Cardiac muscle cell (in vitro differentiated cells and primary cell): ENCODE measurements at places on chromosomes 7 and 10. TPM values are rescaled to one million over a fixed set of nuclear protein-coding genes. Genes with fewer than 3 reads are reported as not detected.

DNA sequence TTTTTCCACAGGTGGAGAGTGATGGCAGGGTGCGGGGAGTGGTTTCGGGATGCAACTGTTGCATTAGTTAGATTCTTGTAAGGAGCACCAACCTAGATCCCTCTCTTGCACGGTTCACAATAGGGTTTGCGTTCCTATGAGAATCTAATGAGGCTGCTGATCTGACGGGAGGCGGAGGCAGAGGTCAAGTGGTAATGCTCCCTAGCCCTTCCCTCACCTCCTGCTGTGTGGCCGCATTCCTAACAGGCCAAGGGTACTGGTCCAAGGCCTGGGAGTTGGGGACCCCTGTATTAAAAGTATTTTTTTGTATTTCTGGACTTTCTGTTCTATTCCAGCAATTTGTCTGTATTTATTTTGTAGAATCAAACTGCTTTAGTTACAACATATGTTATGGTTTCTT lies 7.2 kb downstream of the CBLL1 start:
- no peak for DNase-seq
- H3K27me3 ChIP-seq = no peaks in the 10 kb centered on the region
- H3K4me1 ChIP-seq = no peaks in the 10 kb centered on the region
- no peak overlapping the region for H3K27ac ChIP-seq

GRCh38 chr7:67549126-67549525 lies 552.5 kb downstream of the TYW1 start:
- no peaks in the 10 kb centered on the region for H3K4me1 ChIP-seq
- H3K27ac ChIP-seq = no peak overlapping the region
- no peak for DNase-seq
- no peaks in the 10 kb centered on the region for H3K27me3 ChIP-seq
- no peak overlapping the region for H3K4me3 ChIP-seq

DNA sequence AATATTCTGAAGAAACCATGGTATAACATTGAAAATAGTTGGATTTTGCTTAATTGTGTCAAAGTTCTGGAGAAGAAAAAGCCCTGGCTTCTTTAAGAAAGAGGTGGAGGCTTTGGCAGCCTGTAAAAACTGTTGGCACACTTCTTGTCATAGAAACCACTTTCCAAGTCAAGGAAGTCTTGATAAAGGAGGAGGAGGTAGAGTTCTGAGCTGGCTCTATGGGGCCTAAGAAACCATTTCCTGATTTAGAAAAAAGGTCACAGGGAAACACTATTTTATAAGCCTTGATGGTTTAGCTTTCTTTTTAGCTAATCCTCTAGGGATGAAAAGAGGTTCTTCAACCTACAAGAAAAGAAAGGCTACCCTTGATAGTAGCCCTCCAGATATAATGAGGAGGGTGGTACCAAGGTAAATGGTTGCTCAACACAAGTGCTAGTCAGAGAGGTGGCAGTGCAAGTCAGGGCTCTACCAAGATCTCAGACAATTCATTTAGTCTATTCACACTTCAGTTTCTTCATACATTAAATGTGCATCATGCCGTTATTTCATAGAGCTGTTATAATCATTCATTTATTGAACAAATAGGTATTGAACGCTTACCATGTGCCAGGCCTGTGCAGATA lies 346.9 kb downstream of the RNLS start:
- no peaks in the 10 kb centered on the region for H3K27me3 ChIP-seq
- no peaks in the 10 kb centered on the region for H3K36me3 ChIP-seq
- H3K4me1 ChIP-seq = no peaks in the 10 kb centered on the region
- no peak for DNase-seq
- H3K27ac ChIP-seq = no peak overlapping the region

DNA sequence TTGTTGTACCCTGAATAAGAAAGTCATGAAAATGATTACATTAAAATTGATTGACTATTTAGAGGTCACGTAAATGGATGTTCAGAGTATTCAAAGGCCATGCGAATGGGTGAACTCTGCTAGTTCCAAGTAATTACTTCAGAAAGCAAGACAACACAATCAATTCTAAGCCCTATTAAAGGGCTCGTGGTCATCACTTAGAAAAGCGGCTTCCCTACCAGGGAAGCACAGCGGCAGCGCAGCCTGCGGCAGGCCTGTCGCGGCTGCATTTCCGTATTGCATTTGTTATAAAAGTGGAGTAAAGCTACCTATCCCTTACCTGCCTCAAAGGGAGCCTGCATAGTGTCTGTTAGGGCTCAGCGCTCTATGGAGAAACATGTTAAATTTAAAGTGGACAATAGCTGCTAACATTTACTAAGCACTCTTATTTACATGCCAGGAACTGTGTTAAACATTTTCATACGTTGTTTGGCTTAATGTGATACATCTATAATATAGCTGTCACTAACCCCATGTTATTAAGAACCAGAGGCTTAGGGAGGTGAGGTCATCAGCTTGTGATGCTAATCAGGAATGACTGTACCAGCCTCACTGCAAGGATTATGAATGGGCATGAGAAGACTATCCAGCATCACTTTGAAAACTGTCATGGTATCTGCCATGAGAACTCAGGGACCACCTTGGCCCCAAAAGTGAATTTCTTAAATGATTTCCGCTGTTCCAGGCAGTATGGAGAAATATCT lies 187.5 kb downstream of the CELF2 start:
- H3K36me3 ChIP-seq = no peaks in the 10 kb centered on the region
- no peak overlapping the region for H3K27ac ChIP-seq
- H3K4me3 ChIP-seq = no peak overlapping the region
- H3K4me1 ChIP-seq = peaks cover 14% of the 10 kb centered on the region

DNA sequence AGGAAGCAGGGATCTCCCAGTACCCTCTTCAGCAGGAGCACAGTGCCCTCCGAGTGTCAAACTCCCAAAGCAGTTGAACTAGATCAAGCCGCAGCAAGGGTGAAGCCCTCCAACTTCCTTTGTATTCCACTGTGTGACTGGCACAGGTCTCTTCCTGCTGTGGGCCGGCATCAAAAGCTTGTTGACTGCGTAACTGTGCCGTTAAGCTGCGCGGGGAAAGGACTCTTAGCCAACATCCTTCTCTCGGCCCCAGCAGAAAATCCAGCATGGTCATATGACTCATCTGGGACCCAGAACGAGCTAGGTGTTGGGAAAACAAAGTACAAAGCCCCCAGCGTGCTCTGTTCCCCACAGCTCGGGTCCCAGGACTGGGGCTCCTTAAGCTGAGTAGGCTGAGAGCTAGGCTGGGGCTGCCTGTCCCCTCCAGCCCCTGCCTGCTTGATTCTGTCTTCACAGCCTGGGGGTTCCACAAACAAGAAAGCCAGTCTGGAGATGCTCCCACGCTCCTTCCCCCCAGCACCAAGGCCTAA lies 52.2 kb downstream of the COL17A1 start:
- no peak overlapping the region for H3K27ac ChIP-seq
- no peak overlapping the region for H3K4me3 ChIP-seq
- DNase-seq = no peak
- peaks cover 15% of the 10 kb centered on the region for H3K4me1 ChIP-seq
- no peaks in the 10 kb centered on the region for H3K27me3 ChIP-seq
- H3K36me3 ChIP-seq = no peaks in the 10 kb centered on the region

GRCh38 chr10:15715619-15716227 lies 4.0 kb downstream of the ITGA8 start:
- H3K27ac ChIP-seq = no peak overlapping the region
- peak; percentile 42 for DNase-seq
- no peak overlapping the region for H3K4me3 ChIP-seq
- H3K36me3 ChIP-seq = no peaks in the 10 kb centered on the region

DNA sequence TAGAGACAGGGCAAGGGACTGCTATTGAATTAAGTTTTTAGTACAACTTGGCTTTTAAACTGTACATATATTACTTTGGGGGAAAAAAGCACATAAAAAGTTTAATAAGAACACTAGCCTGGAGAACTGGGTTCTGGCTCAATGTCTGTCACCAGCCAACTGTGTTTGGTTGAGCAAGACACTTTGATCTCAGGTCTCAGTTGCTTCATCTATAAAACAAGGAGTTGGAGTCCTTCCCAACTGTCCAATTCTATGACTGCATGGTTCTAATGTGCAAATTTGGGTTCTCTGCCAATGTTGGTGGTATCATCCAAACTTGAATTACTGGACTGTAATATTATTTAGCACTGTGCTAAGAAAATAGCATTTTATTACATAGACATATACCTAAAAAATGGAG lies 50.3 kb downstream of the ATXN7L1 start:
- H3K27ac ChIP-seq = no peak overlapping the region
- no peak overlapping the region for H3K4me3 ChIP-seq
- H3K27me3 ChIP-seq = no peaks in the 10 kb centered on the region
- DNase-seq = no peak
- H3K4me1 ChIP-seq = no peaks in the 10 kb centered on the region

- H3K27me3 ChIP-seq = no peaks in the 10 kb centered on the region
- peaks cover 58% of the 10 kb centered on the region for H3K36me3 ChIP-seq
- H3K4me1 ChIP-seq = peaks cover 8% of the 10 kb centered on the region
- DNase-seq = peak; percentile 59
- H3K27ac ChIP-seq = peak overlapping the region; percentile 74
Measured at GRCh38 chr10:29517352-29517923, 117.3 kb downstream of the SVIL start.

DNA sequence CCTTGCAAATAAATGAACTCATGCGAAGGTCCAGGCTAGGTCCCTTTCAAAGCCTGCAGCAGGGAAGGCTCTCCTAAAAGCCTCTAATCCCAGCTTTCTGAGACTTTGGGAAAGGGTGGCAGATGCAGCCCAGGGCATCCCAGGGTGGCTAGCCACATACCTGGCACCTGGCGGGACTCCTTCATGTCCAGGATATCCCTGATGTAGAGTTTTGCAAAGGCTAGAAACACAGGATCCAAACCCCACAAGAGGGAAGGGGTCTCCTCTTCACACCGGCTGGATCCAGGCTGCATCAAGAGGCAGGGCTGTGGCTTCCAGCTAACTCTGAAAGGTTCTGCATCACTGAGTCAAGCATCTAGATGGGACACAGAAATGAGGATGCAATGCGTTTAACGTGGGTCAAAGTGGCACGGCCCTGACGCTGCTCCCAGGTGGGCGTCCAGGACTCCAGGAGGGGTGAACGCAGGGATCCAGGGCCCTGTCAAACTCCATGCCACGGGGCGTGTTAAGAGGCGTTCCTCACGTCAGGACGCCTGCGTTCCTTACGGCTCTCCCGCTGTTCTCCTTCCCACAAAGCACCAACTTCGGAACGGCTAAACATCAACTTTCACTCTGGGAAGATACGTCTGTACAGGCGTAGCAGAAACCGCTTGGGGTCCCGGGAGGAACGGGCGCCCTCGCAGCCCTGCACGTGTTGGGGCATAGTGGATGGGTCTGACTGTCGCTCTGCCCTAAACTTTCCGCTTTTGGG lies 507 bp downstream of the STN1 start:
- H3K4me1 ChIP-seq = peaks cover 24% of the 10 kb centered on the region
- H3K27me3 ChIP-seq = no peaks in the 10 kb centered on the region
- peak overlapping the region; percentile 88 for H3K27ac ChIP-seq
- H3K36me3 ChIP-seq = no peaks in the 10 kb centered on the region

DNA sequence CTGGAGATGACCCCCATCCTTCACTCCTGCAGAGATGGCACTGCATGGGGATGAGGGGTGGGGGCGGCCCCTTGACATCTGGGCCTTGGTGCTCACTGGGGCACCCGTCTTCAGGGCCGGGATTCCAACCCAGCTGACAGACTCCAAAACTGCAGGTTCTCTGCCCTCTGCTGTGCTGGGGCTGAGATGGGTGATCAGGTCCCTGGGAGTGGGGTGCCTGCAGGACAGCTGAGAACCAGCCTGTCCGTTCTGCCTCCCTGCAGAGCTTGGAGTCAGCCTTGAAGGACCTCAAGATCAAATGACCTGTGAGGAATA lies 14.3 kb downstream of the PDAP1 start:
- no peaks in the 10 kb centered on the region for H3K27me3 ChIP-seq
- DNase-seq = no peak
- H3K4me3 ChIP-seq = no peak overlapping the region
- H3K27ac ChIP-seq = peak overlapping the region; percentile 95
- peaks cover 16% of the 10 kb centered on the region for H3K36me3 ChIP-seq

- no peak overlapping the region for H3K4me3 ChIP-seq
- H3K36me3 ChIP-seq = no peaks in the 10 kb centered on the region
- DNase-seq = no peak
- H3K27me3 ChIP-seq = no peaks in the 10 kb centered on the region
- no peak overlapping the region for H3K27ac ChIP-seq
Measured at GRCh38 chr10:124032087-124032935, 61.1 kb downstream of the CHST15 start.

GRCh38 chr7:145263886-145264285 lies 428.0 kb upstream of the TPK1 start:
- no peaks in the 10 kb centered on the region for H3K4me1 ChIP-seq
- no peaks in the 10 kb centered on the region for H3K27me3 ChIP-seq
- H3K27ac ChIP-seq = no peak overlapping the region

GRCh38 chr10:82817676-82818422 lies 942.9 kb downstream of the NRG3 start:
- no peaks in the 10 kb centered on the region for H3K4me1 ChIP-seq
- H3K27me3 ChIP-seq = no peaks in the 10 kb centered on the region
- H3K36me3 ChIP-seq = no peaks in the 10 kb centered on the region
- DNase-seq = no peak
- no peak overlapping the region for H3K4me3 ChIP-seq

DNA sequence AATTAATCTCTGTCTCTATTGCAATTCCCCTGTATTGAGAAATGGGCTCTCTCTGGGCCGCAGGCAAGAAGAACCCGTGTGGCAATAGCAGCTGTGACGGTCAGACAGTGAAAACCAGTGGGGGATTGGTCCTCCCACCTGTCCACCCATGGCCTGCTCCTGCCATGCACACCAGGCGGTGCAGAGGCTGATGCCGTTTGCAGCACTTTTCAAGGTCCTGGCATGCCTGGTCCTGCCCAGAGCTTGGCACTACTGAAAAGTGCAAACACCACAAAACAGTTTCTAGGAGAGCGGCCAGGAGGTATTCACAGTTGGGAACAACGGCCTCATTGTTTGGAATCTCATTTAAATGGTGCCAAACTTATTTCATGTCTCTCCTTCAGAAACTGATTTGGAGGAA lies 41.5 kb downstream of the PSPH start:
- H3K27ac ChIP-seq = no peak overlapping the region
- H3K27me3 ChIP-seq = no peaks in the 10 kb centered on the region
- DNase-seq = no peak
- no peak overlapping the region for H3K4me3 ChIP-seq
- H3K36me3 ChIP-seq = peaks cover 14% of the 10 kb centered on the region

- H3K27ac ChIP-seq = peak overlapping the region; percentile 98
- H3K4me3 ChIP-seq = no peak overlapping the region
- no peaks in the 10 kb centered on the region for H3K36me3 ChIP-seq
- no peaks in the 10 kb centered on the region for H3K27me3 ChIP-seq
Measured at GRCh38 chr10:71263376-71263775, 51.0 kb downstream of the UNC5B start.

ZNF804B gene
- total RNA-seq = 0.06 TPM in 1 of 2 replicates, not detected in the other

ELOVL3 gene
- 0.18 TPM in 1 of 2 replicates, not detected in the other for total RNA-seq
